ENCODE measurements at places on chromosomes 13 and 19.

GRCh38 chr13:54953786-54954185, 1925.2 kb downstream of the OLFM4 start:
- DNase-seq, result no peak

DNA sequence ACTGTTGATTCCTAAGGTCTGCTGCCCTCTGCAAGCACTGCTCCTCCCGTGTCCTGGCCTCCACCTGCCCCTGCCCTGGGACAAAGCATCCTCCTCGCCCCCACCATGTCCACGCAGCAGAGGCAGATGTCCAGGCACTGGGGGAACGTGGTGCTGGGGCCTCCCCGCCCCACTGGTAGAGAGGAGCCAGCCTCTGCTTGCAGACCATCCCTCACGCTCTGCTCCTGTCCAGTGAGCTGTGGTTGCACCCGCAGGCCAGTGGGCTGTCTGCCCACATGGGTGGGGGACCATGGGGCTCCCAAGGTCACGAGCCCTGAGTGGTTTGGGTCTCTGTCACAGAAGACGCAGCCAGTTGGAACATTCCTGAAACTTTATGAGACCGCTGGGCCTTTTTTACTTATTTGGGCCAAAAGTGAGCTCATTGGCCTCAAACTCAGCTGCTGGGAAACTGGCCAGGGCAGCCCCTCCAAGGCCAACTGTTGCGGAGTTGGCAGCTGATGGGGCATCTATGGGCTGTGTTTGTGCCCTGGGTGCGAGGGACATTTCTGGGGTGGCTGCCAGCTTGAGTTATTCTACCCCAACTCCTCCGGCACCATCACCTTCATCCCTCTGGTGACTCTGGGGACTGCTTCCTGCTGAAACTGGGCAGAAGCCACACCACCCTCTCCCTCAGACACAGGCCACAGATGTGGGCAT, 64.8 kb upstream of the F7 start:
- DNase-seq, result no peak

DNA sequence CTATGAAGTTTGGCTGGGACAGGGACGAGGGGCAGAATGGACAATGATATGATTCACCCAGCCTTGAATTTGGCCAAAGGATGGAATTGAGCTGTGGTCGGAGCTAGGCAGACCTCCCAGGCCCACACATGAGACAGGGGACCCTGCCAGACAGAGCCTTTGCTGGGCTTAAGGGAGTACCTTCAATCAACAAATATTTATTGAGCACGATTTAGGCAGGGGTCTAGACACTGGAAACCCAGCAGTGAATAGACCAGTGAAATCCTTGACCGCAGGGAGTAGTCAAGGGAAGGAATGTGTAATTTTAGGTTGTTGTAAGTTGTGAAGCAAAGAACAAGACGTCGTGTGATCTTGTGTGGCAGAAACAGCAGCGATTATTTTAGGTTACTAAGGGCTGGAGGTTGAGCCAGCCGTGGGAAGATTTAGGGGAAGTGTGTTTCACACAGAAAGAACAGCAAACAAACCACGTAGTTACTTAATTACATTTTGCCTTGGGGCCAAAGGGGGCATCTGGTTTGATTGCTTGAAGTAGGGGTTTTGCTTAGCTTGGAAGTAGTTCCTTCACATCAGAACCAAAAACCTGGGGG, 16.9 kb upstream of the AP1M2 start:
- DNase-seq, result peak; percentile 73

GRCh38 chr19:11154683-11155047, 917 bp downstream of the SPC24 start:
- no peak for DNase-seq

GRCh38 chr13:78993792-78994191, 334.8 kb upstream of the OBI1 start:
- no peak for DNase-seq

DNA sequence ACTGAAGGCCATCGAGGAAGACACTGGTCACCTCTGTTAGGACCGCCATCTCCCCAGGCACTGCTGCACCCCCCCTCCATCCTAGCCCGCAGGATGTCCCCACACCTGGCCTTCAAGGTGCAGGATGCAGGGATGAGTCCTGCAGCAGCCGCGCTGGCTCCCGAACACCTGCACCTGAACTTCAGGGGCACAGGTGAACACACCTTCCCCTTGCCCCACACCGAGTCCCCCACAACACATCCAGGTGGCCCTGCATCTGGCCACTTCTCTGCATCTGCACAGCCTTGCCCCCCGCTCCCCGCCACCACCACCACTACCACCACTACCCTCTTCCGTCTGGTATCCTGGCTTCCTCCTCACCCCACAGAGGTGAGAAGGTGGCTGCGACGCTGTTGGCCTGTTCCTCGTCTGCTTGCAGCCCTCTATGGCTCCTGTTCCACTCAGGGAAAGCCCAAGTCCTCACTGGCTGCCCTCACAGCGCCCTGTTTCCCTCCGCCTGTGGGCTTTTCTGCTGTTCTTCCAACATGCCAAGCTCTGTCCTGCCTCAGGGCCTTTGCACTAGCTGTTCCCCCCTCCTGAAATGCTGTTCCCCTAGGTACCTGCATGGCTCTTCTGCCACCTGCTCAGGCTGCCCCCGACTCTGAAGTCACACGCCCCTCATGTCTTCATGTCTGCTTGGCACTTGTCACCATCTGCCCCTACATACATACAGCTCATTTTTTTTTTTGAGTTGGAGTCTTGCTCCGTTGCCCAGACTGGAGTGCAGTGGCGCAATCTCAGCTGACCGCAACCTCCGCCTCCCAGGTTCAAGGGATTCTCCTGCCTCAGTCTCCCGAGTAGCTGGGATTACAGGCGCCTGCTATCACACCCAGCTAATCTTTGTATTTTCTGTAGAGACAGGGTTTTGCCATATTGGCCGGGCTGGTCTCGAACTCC, 1.4 kb upstream of the CERS1 start:
- no peak for DNase-seq

DNA sequence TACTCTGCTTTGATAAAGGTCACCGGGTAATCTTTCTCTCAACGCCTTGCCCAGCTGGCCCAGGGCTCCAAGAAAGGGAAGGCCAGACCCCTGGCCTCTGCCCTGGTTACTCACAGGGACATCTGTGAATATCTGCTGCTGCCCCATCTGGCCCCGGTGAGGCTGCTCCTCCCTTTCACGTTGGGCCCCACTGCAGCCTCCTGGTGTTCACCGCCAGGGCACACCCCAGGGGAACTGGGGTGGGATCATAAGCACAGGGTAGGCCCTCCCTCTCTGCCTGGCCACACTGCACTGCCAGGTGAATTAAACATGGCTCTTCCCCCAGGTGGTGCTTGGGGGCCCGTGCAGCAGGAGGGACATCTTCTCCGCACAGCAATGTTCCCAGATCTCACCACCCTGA, 12.7 kb downstream of the LAIR1 start:
- no peak for DNase-seq

- no peak for DNase-seq
Measured at GRCh38 chr13:33125821-33126570, 109.8 kb downstream of the KL start.

DNA sequence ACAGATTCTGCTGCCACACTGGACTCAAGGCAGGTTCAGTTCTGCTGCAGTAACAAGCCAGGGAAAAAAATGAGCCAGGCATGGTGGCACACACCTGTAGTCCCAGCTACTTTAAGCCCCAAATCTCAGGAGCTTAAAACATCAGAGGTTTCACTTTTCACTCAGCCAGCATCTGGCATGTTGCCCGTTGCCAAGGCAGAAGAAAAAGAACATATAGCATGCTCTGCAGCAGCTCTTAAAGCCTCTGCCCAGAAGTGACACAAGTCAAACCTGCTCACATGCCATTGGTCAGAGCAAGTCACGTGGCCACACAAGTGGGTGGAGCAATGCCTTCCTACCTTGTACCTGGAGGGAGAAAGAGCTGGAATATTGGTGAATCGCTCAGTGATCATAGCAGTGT, 14.7 kb upstream of the ADGRE5 start:
- peak; percentile 69 for DNase-seq

DNA sequence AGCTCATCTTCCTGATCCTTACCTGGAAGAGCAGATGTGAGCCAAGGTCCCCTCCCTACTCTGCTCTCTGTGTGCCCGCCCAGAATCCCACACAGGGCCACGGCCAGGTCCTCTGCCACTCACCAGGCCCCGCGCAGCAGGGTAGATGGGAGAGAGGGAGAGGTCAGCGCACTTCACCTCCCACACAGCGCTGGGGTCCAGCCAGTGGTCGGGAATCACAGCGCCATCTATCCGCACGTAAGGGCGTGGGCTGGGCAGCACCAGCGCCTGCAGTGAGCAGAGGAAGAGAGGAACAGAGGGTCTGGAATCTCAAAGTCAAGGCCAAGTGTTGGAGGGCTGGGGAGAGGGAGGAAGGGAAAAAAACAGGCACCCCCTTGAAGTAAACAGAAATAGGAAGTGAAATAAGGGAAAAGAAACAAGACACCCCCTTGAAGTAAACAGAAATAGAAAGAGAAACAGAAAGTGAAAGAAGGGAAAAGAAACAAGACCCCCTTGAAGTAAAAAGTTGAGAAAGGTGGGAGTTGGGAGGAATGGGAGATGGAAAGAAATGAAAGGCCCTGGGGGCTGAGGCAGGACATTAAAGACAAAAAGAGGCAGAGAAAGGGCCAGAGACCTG, 7.0 kb upstream of the PLA2G4C start:
- DNase-seq, result peak; percentile 46

DNA sequence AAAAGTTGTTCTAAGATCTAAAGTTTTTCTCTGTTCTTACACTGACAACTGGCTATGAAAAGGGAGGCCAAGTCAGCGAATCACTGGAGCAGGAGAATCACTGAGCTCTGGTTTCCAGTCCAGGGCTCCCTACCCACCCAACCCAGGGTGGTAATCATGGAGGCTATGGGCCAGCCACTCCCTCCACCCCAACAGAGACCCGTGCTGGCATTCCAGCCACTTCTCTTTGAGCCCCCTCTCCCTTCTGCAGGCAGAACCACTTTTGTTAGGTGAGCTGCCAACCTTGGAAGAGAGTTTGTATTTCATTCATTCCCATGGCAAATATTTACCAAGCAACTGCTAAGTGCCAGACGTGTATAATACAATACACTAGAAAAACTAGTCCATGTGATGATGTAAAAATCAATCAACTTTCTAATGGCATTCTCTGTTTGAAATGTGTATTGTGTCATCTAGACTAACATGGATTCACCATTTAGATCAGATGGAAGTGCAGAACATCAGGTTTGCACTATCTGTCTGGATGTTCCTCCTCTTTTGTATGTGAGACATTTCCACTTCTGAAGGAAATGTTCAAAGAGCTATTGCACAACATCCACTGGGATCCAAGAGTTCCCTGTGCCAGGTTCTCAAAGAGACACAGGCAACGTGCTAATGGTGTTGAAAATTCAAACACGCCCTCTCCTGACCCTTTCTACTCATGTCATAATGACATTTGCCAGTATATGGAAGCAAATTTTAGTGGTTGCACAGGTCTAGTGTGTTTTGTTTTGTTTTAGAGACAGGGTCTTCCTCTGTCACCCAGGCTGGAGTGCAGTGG, 5.3 kb downstream of the MLNR start:
- no peak for DNase-seq

DNA sequence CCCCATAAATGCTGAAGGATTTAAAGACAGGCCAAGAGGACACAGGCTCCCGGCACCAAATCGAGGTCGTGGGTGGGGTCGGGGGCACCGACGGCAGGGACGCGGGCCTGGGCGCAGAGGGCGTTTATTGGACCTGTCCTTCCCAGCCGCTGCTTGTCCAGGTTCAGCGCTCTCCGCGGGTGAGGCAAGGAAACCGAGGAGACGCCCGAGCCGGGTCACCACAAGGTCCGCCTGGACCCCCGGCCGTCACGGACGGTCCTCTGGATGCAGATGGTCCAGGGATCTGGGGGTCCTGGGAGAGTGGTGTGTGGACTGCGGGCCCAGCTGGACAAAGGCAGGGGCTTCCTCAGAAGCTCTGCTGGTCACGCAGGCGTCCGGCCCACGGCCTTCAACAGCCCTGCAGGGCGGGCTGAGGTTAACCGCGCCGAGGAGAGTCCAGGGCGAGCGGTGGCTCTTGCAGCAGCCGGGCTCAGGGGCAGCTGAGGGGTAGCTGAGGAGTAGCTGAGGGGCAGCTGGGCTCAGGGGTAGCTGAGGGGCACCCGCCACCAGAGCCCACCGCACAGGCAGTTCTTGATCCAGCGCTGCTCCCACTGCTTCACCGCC, 8.5 kb downstream of the CFD start:
- no peak for DNase-seq

DNA sequence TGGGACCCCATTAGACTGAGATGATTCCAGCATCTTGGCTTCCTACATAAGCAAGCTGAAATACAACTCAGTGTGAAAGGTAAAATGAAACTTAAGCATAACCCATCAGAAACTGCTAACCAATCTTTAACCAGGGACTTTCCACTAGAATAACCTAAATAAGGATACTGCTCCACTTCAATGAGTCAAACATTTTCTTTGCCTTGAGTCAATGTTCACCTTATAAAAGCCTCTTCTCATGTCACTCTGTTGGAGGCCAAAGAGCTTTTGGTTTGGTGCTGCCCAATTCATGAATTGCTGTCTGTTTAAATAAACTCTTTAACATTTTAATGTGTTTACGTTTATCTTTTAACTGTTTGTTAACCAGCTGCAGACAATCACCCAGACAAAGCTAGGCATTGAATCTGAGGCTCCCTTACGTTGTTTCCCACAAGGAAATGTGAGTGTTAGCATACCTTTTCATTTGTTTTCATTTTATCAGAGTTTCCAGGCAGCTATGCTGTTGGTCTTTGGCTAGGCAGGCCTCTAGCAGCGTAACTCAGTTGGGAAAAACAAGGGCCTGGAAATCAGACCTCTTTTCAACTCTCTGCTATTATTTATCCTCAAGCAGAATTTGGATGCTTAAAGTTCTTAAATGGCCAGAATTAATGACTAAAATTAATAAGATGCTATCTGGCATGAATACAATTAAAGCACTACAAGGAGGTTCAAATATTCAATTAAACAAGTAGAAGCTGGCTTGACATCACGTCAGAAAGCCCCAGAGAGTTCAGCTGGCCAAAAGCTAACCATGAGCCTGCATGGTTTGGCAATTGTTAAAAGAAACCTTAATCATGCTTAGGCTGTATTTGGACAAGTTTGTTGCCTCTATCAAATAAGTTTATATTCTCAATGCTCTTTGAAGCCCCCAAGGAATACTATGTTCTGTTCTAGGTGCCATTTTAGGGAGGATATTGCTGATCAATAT, 200.2 kb downstream of the DCLK1 start:
- DNase-seq, result peak; percentile 10

DNA sequence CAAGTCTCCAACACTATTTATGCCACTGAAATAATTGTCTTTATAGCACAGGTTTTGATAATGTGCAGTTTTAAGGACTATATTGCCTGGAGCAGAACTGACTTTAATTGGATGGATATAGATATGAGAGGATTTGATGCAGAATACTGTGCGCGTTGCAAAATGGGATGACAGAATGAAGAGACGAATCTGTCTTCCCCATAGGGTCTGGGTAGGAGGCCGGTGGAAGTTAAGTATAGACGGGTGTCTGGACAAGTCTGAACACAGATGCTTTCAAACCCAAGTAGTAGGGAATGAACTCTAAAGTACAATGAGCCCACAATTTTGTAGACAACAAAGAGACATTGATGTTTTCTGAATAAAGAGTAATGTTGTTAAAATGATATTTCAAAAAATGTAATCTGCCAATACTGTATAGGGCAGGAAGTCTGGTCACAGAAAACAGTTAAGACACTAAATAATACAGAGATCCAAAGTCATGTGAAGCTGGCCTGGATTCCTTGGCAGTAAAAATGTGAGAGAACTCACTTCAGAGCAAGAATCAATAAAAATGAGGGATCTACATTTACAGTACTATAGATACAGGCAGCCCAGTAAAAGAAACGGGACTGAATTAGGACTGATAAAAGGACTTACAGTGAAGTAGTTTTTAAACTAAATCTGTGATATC, 125.5 kb downstream of the ENOX1 start:
- DNase-seq, result no peak

GRCh38 chr19:39363901-39364457, 21.8 kb downstream of the SAMD4B start:
- no peak for DNase-seq

GRCh38 chr13:74444864-74445479, 310.8 kb upstream of the KLF12 start:
- DNase-seq, result no peak
